SW480 (cell line): ENCODE measurements at places on chromosomes 3 and 15.

DNA sequence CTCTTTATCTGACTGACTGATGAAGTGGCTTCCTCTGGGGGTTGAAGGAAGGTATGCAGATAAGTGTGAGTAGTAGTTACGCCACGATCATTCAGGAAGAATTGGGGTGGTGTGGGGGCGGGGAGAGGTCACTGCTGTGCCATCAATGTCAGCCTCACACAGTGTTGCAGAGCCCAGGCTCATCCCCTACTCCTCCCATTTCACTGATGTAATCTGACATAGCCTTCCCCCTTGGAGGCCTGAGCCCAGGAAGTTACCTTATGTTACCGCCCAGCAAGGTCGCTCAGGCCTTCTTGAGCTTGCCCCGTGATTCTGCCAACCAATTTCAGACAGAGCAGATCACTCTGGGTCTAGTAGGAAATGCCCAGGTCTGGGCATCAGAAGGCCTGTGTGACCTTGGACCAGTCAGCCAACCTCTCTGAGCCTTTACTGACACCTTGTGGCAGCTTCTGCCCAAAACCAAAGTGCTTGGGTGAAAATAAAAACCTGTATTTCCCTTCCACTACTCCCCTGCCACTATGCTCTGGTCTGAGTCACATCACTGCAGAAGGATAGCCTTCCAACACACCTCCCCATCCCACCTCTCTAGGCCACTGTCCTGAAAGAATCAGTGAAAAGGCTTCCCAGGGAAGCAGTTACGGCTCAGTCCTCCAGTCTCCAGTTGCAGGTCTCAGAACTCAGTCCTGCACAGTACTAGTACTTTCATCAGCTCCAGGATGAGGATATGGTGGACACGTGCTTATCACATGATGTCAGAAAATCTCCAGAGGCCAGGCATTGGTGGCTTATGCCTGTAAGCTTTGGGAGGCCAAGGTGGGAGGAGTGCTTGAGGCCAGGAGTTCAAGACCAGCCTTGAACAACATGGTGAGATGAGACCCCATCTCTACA, 28.1 kb upstream of the INSYN1 start:
- DNase-seq, result no peak

DNA sequence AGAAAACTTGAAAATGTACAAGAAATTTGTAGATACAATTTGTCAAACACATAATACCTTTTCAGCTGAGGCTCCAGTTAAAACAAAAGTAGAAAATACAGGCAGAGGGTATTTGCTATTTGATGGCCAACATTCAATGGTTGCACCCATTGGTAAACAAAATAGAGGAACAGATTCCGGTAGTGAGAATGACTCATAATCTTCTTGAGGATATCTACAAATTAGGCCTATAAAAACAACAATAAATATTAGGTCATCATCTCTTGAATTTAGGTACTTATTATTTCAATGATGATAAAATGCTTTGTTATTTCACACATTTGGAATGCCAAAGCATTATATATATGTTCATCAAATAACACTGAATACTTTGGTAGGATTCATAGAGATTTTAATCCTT, 53.4 kb downstream of the DENND4A start:
- no peak for DNase-seq

- peak; percentile 32 for DNase-seq
Measured at GRCh38 chr3:57757642-57758297, 1.7 kb downstream of the SLMAP start.

DNA sequence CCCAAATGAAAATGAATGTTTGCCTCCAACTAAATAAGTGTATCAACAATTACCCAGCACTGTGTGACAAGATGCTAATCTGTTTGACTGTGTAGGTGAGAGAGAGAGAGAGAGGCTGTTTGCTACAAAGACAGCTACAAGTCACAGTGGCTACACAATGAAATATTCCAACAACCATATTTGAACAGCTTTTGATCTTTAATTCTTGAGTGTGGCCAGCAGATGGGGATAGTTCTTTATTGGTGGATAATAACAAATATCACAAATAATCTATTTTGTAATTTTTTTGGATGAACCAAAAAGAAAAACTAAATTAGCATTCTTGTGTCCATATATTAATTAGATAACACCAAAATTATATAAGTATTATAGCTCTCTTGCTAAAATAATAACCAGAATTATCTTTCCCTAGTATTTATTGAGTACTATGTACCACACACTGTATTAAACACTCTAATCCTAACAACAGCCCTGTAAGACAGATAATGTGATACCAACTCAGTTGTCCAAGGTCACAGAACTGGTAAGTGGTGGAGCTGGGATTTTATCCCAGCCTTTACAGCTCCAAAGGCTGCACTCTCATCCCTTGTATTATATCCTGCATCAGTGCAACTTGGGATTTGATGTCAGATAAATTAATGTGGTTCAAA, 61.9 kb upstream of the C3orf80 start:
- DNase-seq, result peak; percentile 49

DNA sequence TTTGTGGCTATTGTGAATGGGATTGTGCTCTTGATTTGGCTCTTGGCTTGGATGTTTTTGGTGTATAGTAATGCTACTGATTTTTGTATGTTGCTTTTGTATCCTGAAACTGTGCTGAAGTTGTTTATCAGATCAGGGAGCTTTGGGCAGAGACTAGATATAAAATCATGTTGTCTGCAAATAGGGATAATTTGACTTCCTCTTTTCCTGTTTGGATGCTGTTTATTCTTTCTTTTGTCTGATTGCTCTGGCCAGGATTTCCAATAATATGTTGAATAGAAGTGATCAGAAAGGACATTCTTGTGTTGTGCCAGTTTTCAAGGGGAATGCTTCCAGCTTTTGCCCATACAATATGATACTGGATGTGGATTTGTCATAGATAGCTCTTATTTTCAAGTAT, 66.1 kb downstream of the CHCHD6 start:
- DNase-seq, result no peak

DNA sequence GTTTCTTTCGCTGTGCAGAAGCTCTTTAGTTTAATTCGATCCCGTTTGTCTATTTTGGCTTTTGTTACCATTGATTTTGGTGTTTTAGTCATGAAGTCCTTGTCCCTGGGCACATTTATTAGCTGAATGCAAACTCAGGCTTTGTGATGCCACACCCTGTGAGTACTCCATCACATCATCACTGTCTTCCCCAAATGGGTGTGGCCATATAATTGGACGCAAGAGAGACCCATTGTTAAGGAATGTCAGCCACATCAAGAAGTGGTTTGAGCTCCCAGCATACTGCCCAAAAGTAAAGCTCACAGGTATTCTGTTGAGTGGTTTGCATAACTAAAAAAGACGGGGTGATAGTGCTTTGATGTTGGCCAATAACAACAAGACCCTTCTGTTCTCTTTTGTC, 245.7 kb downstream of the SV2B start:
- peak; percentile 98 for DNase-seq
